Stimulated activated CD4-positive, alpha-beta T cell treated with anti-CD3 and anti-CD28 coated beads, Interleukin-1b, Interleukin-23, amount 100 ng/mL, for 4 hours (primary cell): ENCODE measurements at places on chromosomes 6 and 20.

DNA sequence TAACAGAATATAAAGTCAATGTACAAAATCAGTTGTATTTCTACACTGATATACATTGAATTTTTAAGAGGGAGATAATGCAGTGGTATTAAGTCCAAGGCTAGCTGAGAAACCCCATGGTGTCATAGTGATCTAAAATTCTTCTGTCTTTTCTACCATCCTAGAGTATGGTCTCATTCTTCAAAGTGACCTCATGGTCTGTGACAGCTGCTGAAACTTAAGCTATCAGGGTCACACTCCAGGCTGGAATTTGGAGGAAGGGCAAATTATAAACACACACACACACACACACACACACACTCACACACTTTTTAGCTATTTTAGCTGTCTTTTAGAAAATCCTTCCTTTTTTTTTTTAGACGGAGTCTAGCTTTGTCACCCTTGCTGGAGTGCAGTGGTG is 47.3 kb upstream of the DYNLRB1 start:
- DNase-seq = no peak

- DNase-seq = no peak
Observed at GRCh38 chr6:4512051-4512471, 264.1 kb upstream of the CDYL start.

DNA sequence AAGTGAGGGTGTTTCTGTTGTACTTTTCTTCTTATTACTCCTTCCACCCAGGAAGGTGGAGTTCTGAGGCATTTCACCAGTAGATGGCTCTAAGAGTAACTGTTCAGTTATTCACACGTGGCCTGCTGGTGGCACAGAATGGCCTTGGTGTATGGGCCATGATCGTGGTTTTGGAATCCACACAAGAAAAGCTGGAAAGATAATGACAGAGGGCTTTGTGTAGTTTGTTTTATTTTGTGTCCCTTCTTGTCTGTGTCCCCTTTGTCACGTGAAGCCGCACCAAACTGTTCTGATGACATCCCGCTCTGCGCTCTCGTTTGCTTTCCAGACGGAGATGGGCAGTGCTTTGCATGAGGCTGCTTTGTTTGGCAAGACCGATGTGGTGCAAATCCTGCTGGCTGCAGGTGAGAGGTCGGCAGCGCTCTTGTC is 93.4 kb downstream of the ANKS1A start:
- no peak for DNase-seq

DNA sequence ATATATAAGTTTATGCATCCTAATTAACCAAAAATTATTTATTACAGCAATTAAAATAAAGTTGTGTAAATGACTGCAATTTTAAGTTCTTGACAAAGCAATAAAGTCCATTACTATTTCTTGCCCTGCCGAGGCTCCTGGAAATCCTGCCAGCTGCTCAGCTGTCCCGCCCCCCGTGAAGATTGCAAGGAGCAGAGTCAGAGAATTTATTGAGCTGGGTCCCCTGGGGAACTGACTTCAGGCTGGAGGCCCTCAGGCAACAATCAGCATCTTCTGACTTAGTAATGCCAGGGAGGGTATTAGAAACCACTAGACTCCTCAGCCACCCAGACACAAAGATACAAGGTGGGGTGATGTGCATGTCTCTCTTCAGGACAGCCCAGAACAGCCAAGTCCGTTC is 92.3 kb downstream of the EDN3 start:
- DNase-seq = no peak

GRCh38 chr6:165298402-165298801 is 11.0 kb downstream of the C6orf118 start:
- DNase-seq = no peak

- no peak for DNase-seq
Observed at GRCh38 chr6:65799389-65799788, 92.4 kb upstream of the EYS start.

- DNase-seq = no peak
Observed at GRCh38 chr6:100670056-100670455, 205.3 kb upstream of the SIM1 start.

DNA sequence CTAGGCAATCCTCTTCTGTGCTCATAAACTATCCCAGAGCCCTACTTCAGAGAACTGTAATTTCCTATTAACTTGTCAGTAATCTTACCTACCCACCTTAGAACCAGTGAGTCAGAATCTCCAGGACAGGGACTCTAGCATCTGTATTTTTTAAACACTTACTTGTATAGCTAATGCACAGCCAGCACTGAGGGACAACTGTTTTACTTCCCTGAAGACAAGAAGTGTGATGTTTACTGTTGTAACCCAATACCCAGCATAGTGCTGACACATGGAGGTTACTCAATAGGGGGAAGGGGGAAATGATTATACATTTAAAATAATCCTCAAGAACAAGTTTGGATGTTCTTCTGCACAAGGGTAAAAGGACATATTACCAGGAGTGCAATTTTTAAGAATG is 130.8 kb downstream of the BTBD9 start:
- no peak for DNase-seq

GRCh38 chr6:18101271-18101670 is 21.2 kb downstream of the NHLRC1 start:
- no peak for DNase-seq

DNA sequence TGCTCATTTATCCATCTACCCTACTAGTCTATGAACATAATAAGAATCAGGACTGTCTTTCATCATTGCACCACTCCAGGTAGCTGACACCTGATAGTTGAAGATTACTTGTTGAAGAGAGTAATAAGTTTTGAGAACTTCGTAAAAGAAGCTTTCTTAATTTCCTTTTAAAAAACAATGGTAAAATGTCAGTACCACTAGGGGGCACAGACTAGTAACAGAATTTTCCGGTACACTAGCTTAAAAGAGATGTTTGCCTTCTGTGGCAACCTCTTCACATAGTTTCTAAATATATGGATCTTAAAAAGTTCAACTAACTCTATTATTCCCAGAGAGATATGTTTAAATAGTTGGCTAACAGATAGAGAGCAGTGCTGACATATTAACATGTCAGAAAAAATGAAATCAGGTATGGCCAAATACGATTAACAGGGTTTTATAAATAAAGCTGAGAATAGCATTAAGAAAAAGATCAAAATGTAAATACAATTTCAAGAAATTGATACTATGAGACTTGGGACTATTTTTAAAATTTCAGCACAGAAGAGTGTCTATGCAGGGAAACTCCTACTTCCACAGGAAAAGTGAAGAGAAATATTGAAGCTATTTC is 5.4 kb upstream of the KCNQ5 start:
- no peak for DNase-seq

GRCh38 chr20:16865406-16865805 is 117.2 kb downstream of the OTOR start:
- no peak for DNase-seq

GRCh38 chr6:15577550-15578171 is 85.2 kb downstream of the DTNBP1 start:
- DNase-seq = no peak

DNA sequence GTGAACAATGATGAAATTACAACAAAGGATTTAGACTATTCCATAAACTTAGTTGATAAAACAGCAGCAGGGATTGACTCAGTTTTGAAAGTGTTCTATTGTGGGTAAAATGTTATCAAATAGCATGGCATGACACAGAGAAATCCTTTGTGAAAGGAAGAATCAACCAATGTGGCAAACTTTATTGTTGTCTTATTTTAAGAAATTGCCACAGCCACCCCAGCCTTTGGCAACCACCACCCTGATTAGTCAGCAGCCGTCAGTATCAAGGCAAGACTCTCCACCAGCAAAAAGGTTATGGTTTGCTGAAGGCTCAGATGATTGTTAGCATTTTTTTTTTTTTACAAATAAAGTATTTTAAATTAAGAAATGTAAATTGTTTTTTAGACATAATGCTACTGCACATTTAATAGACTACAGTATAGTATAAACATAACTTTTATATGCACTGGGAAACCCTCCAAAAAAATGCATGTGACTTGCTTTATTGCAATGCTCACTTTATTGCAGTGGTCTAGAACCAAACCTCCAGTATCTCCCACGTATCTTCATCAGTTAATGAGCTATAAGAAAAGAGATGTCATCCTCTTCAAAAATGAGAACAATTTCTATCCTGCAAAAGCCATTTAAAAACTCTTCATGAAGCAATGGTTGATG is 162.7 kb downstream of the SOBP start:
- no peak for DNase-seq

- DNase-seq = no peak
Observed at GRCh38 chr20:18831830-18832499, 18.4 kb downstream of the SCP2D1 start.
